Activated naive CD4-positive, alpha-beta T cell treated with anti-CD3 and anti-CD28 coated beads for 36 hours (primary cell): ENCODE measurements at places on chromosomes 3 and 15.

DNA sequence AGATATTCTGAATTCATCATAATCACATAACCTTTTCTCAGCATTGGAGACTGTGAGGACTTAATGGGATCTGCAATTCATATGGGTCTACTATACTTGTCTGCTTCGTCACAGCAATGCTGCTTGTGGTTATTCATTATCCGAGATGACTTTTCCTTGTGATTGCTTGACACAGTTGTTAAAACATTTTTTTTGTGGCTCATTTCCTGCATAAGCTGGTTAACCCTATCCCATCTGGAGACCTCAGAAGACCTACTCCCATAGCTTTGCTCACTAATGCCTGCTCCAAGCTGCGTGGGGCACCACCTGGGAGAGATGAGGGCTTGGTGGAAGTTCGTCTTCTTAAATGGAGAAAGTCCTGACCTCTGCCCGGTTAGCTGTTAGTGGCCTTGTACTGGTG lies 360.8 kb downstream of the CHST2 start:
- DNase-seq, result no peak

DNA sequence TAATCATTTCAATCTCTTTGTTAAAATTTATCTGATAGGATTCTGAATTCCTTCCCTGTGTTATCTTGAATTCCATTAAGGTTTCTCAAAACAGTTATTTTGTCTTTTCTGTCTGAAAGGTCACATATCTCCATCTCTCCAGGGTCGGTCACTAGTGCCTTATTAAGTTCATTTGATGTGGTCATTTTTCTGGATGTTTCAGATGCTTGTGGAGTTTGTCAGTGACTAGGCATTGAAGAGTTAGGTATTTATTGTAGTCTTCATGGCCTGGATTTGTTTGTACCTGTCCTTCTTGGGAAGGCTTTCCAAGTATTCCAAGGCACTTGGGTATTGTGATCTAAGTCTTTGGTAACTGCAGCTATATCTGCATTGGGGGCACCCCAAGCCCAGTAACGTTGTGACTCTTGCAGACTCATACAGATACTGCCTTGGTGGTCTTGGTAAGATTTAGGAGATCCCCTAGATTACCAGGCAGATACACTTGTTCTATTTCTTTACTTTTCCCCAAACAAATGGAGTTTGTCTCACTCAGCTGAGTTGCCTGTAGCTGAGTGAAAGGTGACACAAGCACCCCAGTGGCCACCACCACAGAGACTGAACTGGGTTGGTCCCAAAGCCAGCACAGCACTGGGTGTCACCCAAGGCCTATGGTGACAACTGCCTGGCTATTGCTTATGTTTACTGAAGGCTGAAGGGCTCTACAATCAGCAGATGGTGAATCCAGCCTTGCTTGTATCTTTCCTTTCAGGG lies 18.9 kb upstream of the SLC27A2 start:
- DNase-seq, result no peak

GRCh38 chr3:186583831-186584230 lies 13.3 kb downstream of the DNAJB11 start:
- no peak for DNase-seq

- no peak for DNase-seq
Observed at GRCh38 chr15:89820666-89821611, 6.3 kb upstream of the ANPEP start.

DNA sequence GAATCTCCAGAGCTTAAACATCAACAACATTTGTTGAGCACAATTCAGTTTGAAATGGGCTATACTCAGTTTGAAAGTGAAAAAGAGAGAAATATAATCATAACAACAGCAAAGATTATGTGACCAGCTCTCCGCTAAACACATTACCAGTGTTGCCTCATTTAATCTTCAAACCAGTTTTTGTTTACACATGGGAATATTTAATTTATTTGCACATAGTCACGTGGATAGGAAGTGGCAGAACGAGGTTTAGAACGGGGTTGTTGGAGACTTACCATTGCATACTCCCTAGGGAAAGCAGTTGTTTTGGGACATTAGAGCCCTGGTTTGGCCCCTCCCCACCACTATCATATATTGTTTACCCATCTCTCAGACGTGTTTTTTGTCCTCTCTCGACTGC lies 77.2 kb downstream of the IL1RAP start:
- no peak for DNase-seq

GRCh38 chr3:3902161-3902560 lies 102.9 kb downstream of the LRRN1 start:
- DNase-seq, result no peak

- no peak for DNase-seq
Observed at GRCh38 chr3:65938676-65939075, 100.0 kb downstream of the MAGI1 start.

DNA sequence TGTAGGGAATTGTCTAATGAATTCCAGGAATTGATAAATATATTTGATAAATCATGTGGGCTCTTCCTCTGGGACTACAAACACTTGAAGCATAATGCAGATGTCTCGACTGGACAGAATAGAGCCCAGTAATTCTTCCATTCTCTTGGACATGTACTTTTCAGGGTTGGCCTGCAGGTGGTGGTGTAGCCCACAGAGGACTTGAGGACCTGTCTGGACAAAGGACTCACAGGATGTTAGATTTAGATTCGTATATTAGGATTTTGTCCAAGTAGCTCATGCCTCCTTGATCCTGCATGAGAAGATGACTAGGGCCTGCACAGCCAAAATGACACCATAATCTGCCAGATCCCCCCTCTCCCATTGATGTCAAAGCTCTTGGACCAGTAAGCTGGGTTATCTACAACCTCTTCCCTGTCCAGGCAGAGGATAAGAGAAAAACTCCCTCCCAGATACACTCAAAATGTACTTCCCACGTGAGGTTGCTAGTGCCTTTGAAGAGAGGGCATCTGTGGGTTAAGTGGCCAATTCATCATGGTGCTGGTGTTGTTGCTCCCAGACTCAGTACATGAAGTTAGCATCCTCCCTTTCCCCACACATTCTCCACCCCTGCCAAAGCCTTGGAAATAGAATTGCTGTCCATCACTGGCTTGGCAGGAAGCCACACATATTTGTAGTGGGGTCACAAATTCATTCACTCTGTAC lies 88.6 kb upstream of the ZNF280D start:
- peak; percentile 61 for DNase-seq

DNA sequence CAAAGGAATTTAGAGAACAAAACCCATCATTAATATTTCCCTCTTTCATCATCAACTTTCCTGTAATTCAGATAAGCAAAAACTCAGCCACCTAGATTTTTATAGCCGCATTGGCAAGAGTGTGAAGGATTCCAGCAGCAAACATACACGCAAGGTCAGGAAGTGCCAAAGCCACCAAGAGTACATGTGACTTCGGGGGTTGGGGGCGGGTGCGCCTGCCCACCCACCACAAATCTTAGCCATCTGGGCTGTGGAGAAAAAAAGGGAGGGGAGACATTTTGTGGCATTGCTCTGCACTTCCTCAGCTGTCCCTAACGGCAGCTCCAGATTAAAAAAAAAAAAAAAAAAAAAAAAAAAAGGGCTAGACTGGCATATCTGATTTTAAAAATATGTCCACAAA lies 148.4 kb downstream of the TNIK start:
- no peak for DNase-seq

- no peak for DNase-seq
Observed at GRCh38 chr3:160544844-160545503, 20.4 kb downstream of the KPNA4 start.

DNA sequence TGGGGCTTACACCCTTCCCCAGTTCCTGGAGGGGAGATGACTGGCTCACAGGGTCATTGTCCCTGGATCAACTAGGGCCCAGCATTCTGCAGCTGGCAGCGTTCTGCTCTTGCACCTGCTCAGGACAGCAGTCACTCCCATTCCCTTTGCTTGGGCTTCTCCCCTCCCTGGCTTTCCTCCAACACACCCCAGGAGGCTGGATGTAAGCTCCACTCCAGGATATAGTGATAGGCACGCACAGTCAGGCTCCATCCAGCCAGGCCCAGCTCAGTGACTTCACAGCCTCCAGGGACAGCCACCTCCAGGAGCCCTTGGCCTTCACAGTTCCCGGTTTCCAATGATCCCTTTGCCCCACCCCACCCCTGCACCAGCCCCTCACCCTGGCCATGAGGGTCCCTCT lies 1.9 kb downstream of the SPTBN5 start:
- DNase-seq, result no peak

DNA sequence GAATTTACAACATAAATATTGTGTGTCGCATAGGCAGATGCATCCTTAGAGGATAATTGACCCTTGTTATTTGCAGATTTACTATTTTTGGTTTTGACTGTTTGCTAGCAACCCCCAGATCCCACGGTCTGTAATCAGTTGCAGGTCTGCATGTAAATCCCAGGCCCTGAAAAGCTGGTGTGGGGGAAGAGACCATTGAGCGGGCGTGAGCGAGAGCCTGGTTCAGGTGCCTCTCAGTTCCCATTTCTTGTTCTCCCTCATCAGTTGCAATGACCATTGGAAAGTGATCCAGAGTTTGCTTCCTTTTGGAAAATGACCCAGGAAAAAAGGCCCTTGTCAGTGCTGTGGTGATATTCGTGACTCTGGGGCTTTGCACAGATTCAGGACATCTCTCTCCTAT lies 238.9 kb downstream of the UACA start:
- no peak for DNase-seq

DNA sequence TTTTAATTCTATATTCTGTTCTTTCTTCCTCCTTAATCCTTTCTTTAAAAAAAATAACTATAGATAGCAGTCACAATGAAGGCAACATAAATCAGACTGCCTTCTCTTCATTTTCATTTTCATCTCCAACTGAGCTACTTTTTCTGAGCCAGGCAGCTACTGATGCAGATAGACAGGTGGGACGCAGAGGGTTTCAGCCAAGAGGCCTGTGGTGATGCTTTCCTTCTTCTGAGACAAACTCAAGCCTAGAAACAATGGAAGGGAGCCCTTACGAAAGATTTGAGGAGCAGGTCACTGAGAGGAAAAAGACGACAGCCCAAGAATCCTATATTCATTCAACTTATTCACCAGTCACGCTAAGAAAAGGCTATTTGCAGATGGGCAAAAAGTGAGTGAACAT lies 220.0 kb upstream of the MLF1 start:
- no peak for DNase-seq

GRCh38 chr3:149224736-149225594 lies 3.3 kb upstream of the CP start:
- DNase-seq, result peak; percentile 46

DNA sequence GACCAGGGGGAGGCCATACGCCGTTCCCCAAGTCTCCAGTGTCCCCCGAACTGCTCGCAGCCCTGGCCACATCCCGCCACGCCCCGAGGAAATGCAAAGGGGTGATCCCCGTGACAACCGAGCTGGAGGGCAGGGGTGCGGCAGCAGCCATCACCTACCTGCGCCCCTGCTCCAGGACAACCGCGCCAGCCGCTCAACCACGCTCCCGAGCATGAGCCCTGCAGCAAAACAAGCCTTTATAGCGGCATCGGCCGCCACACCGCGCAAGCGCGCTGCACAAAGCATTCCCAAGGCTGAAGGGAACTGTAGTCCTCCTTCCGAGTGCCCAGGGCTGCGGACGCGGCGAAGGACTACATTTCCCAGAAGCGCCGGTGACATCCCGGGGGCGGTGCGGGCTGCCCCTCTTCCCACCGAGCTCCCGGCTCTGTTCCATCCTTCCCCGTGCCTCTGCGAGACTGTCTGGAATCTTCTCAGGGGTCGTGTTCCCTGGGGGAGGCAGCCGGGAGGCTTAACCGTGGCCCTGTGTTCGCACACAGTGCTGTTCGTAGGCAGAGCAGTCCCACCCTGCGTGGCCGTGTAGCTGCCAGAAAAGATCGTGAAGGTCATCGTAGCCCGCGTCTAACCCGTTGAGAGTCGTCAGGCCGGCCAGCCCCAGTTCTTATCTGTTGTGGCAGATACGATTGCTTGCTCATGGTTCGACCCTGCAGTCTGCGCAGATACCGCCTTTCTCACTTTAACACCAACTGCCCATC lies at the start of gene ABCC5:
Gene ABCC5 (minus strand): TSS at position 213 of the 752 bp plus-strand sequence. CDS start 3,492 bp downstream, outside the sequence.
- peak; percentile 88 for DNase-seq

DNA sequence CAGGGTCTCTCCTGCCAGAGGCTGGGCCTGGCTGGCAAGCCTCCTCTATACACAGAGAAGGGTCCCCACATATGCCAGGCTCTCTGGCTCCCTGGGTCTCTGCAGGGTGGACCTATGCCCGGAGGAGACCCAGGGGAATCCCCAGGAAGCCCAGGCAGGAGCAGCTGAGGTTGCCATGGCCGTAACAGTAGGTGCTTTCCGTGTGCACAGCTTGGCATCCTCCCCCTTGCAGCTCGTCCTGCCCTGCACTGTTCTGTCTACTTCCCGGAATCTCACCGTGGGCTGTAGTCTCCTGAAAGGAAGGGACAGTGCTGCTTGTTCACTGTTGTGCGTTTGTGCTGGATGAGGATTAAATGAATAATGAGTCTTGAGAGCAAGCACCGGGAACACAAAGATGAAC lies 47.8 kb downstream of the DAPK2 start:
- DNase-seq, result no peak

GRCh38 chr3:71846185-71846584 lies 61.2 kb upstream of the PROK2 start:
- no peak for DNase-seq

- DNase-seq, result no peak
Observed at GRCh38 chr15:48176957-48177356, 1.1 kb downstream of the MYEF2 start.

- DNase-seq, result no peak
Observed at GRCh38 chr3:134658555-134658954, 7.7 kb upstream of the KY start.

DNA sequence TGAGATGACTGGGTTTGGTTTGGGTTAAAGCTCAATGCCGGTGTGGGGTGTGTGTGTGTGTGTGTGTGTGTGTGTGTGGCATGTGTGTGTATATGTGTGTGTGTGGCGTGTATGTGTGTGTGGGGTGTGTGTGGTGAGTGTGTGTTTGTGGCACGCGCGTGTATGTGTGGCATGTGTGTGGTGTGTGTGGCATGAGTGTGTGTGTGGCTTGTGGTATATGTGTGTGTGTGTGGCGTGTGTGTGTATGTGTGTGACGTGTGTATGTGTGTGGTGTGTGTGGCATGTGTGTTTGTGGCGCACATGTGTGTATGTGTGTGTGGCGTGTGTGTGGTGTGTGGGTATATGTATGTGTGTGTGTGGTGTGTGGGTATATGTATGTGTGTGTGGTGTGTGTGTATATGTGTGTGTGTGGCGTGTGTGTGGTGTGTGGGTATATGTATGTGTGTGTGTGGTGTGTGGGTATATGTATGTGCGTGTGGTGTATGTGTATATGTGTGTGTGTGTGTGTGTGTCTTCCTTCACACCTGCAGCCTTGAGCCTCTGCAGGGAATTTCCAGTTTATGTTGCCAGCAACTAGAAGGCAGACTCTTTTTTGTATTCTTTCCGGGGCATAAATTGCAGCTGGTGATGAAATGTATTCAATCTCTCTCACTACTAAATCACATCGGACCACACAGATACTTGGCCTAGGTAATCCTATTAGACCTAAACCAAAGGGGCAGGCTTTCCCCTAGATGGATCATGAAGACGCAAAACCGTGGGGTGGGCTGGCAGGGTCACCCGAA lies 34.8 kb downstream of the CHRD start:
- no peak for DNase-seq

- DNase-seq, result no peak
Observed at GRCh38 chr3:192888190-192888589, 29.5 kb downstream of the MB21D2 start.

- no peak for DNase-seq
Observed at GRCh38 chr3:194054016-194054415, 81.9 kb upstream of the HES1 start.

- DNase-seq, result no peak
Observed at GRCh38 chr15:60572541-60573421, 93.8 kb upstream of the ICE2 start.
